ENCODE measurements at places on chromosomes 1 and 21.

- no peak for DNase-seq
These were observed 27.2 kb downstream of the NHLH2 start for GRCh38 chr1:115813727-115814126.

GRCh38 chr1:94265011-94265422 is 27.6 kb upstream of the ARHGAP29 start:
- no peak for DNase-seq

GRCh38 chr1:164716992-164717703 is 158.2 kb downstream of the PBX1 start:
- DNase-seq, result peak; percentile 43

- DNase-seq, result no peak
These were observed 19.3 kb upstream of the POGK start for GRCh38 chr1:166819974-166820373.

GRCh38 chr1:183688341-183689060 is 35.4 kb upstream of the APOBEC4 start:
- DNase-seq, result no peak

GRCh38 chr1:6014130-6014999 is 22.1 kb upstream of the NPHP4 start:
- no peak for DNase-seq

GRCh38 chr21:36966821-36967768 is 626 bp upstream of the HLCS start:
- DNase-seq, result no peak

DNA sequence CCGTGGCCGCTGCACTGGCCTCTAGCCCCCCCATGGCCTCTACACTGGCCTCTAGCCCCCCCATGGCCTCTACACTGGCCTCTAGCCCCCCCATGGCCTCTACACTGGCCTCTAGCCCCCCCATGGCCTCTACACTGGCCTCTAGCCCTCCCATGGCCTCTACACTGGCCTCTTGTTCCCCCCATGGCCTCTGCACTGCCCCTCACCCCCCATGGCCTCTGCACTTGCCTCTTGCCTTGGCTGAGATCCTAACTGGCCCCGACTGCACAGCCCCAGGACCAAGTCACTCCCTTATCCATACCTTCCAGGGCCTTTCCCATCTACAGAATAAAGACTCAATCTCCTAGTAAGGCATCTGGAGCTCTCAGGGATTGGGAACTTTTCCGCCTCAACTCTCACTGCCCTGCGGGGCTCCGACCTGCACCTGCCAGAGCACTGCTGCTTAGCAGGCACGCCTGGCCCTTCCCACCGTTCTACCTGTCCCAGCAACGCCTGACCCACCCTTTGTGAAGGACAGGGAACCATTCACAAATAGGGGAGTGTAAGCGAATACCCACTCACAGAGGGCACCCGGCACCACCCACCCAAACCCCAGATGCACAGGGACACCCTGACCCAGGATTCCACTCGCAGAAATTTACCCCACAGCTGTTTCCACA is 38.8 kb downstream of the ACOT7 start:
- DNase-seq, result no peak

DNA sequence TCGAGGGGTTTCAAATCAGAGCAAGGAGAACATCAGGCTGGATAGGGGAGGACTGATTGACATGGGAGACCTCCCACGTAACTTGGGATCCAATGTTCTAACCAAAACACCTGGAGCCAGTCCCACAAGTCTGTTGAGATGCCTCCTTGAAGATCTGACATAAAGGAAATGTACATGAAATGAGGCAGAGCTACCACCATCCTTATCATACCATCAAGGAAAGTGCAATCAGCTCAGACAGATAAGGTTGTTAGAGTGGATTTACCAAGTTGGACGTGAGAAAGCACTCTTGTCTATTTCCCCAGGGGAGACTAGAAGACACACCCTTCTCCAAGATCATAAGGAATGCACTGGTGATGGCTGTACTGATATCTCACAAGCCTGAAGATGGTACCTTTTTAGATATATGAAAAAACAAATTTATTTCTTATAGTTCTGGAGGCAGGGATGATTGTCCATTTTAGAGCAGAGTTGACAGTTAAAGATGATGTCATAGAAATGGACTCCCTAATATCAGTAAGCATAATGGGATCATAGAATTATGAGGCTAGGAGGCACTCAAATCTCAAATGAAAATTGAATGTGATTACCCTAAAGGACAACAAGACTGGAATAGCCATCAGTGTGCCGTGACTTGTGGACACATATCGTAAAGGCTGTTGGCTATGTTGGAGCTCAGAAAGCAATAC is 129.1 kb upstream of the RAB4A start:
- DNase-seq, result no peak

DNA sequence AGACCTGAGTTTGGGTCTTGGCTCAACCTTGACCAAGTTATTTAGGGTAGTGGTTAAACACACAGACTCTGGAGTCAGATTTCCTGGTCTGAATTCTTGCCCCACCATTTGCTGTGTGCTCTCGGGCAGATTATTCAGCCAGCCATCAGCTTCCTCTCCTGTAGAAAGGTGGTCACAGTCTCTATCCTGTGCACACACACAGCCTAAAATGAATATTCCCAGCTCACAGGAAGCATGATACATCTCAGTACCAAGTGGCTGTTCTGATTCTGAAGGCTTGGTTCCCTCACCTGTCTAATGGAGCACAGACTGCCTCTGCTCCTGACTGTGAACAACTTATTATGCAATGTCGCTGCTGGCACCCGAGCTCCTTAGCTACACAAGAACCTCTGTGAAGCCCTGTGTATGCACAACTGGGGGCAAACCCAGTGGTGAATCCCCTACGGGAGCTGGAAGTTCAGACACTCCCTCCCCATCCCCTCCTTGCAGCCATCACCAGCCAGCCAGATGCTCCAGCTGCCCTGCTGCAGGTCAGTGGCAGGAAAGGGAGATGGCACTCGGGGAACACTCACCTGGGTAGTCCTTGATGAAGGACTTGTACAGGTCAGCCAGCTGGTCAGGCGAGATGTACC is 13.7 kb downstream of the ENO1 start:
- DNase-seq, result no peak

DNA sequence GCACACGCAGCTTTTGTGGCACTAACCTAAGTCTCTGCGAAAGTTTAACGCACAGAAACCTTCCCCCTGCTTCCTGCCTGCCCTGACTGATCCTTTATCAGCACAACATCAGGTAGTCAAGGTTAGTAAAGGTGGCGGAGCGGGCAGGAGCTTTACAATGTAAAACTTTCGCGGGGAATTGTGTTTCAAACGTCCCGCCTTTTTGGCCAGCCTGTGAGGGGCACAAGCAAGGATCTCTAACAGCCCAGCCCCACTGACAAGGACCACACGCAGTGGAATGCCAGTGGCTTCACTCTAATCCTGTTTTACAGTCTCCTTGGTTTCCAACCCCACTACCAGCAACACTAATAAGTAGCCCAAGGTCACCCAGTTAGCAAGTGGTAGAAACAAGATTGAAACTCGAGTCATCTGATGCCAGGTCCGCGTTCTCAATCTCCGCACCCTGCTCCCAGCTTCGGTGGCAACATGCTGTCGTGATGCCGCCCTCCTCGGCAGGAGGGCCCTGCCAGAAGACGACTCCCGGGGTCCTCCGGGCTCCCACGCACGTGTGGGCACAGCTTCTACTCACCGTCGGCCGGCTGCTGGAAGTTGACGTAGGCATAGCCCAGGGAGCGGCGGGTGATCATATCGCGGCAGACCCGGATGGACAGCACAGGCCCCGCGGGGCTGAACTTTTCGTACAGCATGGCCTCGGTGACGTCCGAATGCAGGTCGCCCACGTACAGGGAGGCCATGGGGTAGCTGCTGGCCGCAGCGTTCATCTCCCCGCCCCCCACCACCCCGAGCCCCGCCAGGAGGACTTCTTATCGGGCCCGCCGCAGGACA is 1.2 kb downstream of the PABPC4 start:
- peak; percentile 50 for DNase-seq

- peak; percentile 83 for DNase-seq
These were observed 48.9 kb downstream of the CHML start for GRCh38 chr1:241591317-241591716.

- DNase-seq, result no peak
These were observed 9.9 kb downstream of the FAM3B start for GRCh38 chr21:41326414-41327080.

GRCh38 chr1:34970829-34971228 is 14.3 kb downstream of the TMEM35B start:
- DNase-seq, result no peak

GRCh38 chr1:225766967-225767633 is 10.5 kb upstream of the SRP9 start:
- DNase-seq, result peak; percentile 94

GRCh38 chr21:37695111-37695510 is 221.1 kb downstream of the KCNJ6 start:
- DNase-seq, result no peak

DNA sequence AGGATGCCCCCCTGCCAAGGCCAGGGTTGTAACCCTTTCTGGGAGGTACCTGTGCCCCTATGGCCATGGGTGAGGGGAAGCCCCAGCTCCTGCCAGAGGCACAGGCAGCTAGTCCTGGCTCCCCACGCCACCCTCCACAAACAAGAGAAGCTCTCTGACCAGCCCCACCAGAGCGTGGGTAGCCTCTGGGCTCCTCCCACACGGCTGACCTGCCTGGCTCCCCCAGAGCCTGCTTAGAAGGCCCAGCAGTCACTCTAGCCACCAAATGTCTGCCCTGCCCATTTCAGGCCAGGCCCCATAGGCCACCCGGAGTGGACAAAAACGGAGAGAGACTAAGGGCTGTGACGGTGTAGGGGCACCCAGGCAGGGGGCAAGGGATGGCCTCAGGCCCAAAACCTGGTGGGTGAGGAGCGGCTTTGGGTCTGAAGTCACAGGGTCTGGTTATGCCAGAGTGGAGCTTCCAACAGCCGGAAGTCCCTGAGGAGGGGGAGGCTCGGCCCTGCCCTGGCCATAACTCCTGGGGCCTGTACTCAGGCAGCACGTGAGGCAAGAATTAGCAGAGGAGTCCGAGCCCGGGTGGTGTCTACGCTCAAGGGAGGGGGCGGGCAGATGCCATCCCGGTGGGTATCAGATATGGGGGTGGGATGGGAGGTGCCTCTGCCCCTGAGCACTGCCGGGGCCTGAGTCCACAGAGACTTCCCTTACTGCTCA is 155.4 kb downstream of the CASZ1 start:
- DNase-seq, result no peak

- DNase-seq, result no peak
These were observed 203.3 kb downstream of the LMX1A start for GRCh38 chr1:165153182-165153581.

- peak; percentile 37 for DNase-seq
These were observed 88.0 kb upstream of the ZNF648 start for GRCh38 chr1:182149411-182149965.

- no peak for DNase-seq
These were observed 19.9 kb upstream of the PTCH2 start for GRCh38 chr1:44862829-44863401.

- peak; percentile 50 for DNase-seq
These were observed 19.9 kb upstream of the CLDN14 start for GRCh38 chr21:36499578-36500471.

DNA sequence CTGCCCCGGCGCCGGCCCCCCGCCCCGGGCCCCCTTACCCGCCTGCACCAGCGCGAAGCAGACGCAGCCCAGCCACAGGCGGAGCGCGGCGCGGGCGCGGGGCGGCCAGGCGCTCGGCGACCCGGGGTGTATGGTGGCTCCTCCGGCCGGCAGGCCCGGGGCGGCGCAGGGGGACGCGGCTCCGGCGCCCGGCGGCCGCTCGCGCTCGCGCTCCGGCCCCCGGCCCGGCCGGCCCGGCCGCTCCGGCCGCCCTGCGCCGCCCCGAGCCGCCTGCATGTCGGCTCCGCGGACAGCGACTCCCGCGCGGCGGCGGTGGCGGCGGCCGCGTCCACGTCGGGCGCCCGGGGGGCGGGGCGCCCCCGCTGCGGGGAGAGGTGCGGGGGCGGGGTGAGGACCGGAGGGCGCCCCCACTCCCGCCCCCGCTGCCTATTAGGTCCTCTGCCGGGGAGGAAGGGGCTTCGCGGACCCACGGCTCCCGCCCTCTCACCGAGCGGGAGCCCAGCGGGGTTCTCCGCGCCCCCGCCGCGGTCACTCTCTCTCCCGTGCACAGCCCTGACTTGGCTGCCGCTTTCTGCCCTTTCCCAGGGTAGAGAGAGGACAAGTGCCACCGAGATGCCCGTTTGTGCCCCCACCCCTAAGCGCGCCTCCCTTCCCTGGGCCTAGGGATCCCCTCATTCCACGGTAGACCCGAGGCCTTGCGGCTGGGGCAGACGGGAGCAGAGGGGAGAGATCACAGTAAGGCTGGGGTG is at the start of gene FNDC5:
Gene FNDC5, minus strand, starts transcription at position 298 of the 749 bp plus-strand sequence.
- no peak for DNase-seq

DNA sequence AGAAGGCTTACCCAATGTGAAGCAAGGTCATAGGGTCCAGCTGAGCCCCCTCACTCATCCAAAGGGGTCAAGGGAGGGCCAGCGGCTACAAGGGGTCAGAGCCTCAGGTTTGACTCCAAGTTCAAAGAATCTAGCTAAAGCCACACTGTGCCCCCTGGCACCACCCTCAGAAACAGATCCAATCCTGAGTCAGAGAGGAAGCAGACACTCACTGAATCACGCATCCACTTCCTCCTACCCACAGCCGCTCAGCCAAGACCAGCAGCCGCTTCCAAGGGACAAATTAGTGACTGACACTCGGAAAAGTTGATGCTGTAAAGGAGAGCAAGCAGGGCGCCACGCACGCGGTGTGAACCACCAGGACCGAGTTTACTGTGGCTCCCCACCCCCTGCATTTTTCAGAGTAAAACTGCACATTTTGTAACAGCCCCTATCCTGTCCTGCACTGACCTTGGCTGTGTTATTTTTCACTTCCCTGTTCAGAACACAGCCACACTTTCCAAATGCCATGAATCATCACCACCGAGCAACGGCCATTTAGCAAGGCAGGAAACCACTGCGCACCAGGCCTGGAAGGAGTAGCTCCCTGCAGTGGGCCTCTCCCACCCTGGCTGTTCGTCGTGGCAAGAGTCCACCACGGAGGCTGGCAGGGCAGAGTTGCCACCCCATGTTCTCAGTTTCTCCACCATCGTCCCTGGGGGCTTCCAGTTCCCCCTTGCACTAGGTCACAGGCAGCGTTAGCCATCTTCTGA is 147.8 kb downstream of the TOMM20 start:
- DNase-seq, result peak; percentile 96

DNA sequence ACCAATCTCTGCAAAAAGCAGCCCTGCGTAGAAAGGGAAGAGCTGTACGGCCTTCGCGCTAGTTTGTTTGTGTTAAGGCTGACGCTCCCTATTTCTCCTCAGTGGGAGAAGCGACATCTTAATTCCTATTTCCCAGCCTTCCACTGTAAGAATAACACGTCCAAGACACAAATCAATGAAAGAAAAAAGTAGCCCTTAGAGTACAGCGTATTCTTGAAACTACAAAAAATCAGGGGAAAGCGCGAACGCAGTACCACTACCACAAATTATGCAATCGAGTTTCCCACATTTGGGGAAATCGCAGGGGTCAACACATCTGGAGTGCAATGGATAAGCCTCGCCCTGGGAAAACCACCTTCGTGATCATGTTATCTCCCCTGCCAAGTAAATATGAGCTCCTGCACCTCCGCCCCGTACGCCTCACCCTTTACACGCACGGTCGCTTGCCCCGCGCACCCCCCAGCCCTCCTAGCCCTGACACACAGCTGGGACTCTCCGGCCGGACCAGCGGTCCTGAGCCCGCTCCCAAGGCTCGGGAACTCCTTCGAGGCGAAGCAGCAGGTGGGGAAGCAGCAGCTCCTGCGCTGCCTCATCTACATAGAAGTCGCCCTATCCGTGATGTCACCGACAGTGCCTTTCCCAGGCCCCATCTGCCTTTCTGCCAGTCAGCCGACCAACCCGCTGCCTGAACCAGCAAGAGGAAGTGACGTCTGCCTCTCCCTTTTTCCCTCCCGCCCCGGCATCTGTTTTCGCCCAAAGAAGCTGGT is 94.7 kb downstream of the PPIAL4G start:
- DNase-seq, result peak; percentile 96

Data from Daoy (cell line).